AG08395 (cell line): ENCODE measurements at places on chromosomes 12 and 14.

DNA sequence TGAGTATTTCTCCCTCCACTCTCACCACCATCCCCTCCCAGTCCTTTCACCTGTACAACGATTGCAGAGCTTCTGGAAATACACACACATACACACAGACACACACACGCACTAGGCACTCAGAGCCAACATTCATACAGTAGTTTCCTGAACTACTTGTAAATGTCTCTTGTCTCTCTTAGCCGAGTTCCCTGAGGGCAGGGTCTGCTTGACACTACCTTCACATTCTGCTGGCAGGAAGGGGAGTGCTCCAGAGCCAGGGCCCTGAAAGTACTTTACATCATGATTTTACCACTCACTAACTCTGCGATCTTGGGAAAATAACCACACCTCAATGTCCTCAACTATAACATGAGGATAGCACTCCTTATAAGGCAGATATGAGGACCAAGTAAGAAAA lies 82.7 kb downstream of the GAS2L3 start:
- no peak for DNase-seq

GRCh38 chr12:70644861-70645260 lies 7.6 kb upstream of the PTPRB start:
- no peak for DNase-seq

DNA sequence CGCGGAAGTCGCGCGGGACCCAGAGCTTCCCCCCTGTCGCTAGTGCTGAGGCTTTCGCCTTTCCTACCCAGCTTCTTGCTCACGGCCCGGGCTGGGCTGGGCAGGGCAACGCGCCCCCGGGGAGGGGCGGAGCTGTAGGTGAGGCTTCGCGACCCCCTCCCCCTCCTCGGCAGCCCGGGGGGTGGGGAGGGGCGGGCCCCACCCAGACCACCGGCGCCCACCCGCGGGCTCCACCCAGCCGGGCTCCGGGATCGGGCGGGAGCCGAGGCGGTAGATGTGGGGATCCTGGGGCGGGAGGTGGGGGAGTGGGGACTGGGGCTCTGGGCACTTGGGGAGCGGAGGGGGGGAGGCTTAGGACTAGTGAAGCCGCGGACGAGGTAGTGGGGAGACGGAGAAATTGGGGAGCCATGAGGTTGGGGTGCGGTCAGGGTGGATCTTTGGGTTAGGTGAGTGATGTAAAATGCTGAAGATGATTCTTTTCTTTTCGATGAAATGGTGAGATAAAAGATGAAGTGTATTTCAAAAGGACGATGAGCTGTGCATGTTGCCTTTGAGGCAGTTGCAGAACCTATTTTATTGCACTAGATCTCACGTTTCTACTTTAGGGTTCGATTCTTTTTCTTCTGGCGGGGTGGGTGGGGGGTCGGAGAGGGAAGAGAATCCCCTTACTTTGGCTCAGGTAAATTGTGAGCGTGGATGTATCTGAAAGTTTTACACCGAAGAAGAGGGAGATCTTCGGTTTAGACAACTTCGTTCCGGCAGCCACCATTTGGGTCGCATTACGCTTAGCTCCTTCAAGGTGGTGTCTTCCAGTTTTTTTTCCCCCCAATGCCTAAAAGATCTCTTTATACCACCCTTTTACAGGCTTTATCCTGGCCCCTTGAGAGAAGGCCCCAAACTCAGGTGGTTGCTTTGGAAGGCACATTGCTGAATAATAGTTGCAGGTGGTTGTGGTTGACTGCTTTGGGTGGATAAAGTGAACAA lies 619 bp downstream of the ERC1 start:
- DNase-seq: no peak

DNA sequence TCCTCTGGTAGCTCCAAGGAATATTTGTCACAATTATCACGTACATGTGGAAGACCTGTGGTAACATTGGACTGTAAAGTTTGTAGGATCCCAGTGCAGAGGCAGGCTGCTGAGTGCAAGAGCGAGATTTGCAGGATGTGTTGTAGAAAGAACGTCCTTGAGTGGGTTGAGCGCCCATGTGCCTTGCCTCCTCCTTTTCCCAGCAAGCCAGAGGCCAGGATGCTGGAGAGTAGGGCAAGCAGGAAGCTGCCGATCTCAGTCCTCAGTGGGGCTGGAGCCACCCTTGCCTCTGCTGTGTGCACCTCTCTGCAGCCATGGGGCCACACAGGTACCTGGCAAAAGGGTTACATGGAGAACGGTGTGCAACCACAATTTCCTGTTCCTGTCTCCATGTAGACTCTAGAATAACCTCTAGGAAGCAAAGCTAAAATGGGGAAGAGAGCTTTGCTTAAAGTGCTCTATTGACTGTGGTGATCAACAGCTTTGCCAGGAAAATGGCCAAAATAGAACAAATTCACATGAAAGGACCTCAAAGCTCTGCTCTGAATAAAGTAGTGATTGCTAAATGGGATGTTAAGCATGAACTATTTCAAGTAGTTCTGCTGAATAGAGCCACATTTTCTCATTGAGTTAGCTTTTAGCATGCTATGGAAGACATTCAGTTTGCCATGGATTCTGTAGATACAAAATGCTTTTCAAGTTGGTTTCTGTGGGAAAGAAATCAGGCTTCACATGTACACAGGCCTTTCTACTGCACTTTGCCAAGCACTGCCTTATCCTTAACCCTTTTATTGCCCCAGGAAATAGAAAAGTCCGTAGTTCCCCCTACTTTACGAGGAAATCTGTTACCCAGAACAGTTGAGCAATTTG lies 37.4 kb downstream of the ANKRD9 start:
- DNase-seq: no peak

- no peak for DNase-seq
These were observed 34.2 kb downstream of the MOAP1 start for GRCh38 chr14:93150227-93151208.

DNA sequence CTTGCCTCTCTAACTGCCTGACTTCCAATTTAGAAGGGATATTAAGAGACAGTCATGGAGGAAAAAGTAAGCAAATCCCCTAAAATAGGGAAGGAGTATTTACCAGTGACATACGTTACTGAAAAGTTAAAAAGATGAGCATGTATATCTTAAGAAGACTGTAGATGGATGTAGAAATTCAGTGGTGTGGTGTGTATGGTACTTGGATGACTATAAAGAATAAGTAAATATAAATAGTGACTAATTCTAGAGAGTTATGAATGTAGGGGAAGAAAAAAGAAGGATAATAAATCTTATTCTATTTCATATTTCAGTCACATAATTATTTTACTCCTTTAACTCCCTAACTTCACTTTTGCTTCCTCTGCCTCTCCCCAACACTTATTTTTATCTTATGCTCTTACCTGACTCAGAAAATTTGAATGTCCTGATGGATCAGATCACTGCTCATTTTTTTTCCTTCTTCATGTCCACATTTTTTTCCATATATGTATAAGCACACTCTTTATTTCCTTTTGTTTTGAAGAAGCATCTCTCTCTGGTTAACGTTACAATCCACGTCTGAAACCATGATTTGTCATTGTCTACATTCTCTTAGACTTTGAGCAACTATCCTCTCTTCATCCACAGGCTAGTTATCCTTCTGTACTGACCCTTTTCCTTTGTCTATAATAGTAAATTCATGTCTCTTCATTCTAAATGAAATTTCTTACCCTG lies 422.7 kb upstream of the SYT1 start:
- no peak for DNase-seq

- DNase-seq: no peak
These were observed 85.6 kb upstream of the TSPAN8 start for GRCh38 chr12:71243370-71243769.

- no peak for DNase-seq
These were observed 586 bp downstream of the TTC6 start for GRCh38 chr14:37595809-37596621.

DNA sequence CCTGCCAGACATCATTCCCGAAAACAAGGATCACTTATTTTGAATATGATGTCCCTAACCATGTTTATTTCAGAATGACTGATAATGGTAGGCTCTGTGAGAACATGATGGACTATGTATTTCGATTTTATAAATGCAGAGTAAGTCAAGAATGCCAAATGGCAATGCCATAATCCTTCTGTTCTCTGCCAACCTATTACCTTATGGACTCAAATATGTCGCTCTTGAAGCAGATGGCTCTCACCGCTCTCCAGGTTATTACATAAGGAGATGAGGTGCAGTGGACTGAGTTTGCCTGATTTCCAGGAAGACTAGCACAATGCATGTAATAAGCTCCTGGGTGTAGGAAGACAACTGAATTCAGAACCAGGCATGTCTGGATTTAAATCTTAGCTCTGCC lies 227.2 kb downstream of the BTG1 start:
- no peak for DNase-seq

GRCh38 chr12:103422746-103423515 lies 72.8 kb downstream of the C12orf42 start:
- DNase-seq: no peak

DNA sequence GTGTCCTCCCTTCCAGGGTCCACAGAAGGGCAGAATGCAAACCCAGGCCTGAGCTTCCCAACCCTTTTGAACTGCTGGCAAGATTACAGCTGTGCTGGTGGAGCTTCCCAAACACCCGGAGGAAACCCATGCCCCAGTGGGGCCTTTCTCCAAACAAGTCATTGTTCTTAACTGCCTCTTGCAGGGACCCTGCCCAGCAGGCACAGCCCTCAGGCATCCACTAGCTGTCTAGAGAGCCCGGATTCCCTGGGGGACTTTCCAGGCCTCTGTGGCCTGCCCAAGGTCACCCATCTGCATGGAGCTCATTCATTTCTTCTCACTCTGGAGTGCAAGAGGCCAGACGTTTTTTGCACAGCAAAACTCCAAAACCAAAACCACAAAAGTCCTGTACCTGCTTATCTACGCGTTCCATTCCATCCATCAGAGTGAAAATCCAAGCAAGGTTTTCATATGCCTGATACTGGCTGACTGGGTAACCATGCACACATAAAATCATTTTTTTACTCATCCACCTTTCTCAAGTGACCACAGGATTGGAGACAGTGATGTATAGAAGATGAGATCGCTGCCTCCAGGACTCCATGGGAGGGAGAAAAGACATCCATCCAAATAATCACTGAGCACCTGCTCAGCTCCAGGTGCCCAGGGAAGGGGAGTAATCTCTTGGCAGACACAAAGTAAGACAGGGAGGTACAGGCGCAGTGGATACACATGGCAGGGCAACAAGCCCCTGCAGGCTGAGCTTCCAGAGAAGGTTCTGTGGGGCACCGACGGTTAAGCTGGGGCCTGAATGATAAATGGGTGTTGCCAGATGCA lies 17.2 kb upstream of the BDKRB2 start:
- DNase-seq: no peak
